ENCODE measurements at places on chromosomes 7 and 10.

DNA sequence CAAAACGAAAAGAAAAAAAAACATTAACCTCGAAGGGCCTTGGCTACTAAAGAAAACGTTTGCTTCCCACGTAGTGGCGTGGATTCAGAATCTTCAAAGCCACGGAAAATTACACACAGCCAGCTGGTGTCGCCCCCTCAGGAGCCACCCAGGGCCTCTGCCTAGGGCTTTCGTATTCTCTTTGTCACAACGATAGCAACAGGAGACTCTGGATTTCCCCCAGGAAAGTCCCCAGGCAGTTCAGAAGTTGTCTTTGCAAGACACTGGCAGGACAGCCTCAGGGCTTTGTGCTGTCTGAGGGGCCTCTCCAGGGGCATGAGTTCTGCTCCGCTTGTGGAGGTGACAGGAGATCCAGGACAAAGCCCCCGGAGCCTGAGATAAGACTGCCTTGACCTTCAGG, 150.2 kb upstream of the INSYN2A start:
- no peak for DNase-seq

DNA sequence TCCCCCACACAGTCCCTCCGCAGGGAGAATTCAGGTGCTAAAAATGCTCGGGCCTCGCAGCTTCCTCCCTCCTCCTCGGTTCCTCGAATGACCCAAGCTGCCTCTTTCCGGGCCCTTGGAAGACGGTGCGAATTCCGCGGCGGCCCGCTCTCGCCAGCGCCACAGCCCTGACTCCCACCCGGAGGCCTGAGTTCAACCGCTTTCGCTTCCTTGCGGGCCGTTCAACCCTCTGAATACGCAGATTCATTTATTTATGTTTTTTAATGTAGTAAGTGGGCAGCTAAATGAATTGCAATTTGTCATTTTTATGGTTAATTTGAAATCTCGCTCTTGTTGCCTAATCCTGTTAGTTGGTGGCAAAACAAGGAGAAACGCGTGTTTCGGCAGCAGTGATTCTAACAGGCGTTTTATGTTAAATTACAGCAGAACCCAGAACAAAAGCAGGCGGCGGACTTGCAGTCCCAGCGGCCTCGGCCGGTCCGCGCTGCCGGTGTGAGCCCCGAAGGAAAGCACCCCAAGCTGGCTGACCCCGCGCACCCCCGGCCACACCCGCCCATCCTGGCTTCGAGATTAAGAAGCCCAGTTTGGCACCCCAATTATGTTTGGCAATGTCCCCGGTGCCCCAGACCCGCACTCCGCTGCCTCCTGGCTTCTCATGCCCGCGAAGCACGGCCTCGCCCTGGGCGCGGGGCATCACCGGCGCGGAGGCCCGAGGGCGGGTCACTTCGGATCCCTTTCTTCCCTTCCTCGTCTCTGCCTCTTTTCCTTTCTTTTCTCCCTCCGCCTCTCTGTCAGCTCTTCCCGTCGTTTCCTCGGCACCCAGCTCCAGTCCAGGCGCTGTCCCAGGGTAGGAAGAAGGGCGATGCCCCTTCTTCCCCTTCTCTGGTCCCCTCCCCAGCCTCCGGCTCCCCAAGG, 75.9 kb downstream of the INSIG1 start:
- no peak for DNase-seq

DNA sequence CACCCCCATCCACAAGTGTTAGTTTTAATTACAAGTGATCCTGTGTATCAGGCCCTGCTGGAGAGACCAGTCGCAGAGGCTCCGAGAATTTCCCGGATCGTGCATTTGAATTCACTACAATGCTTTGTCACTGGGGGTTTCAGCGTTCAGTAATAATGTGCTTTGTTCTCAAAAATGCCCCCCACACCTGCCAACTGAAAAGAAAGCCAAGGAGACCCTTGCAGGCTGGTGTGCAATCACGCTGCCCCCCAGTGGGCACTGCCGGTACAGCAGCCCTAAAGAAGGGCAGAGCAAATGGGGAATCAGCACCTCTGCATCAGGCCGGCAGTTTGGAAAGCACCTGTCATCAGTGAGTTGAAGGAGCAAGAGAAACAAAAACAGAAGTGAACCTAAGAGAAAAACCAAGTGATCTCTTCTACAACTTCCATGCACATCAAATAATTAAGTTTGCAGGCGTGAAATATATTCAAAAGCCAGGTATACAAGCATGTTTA, 177.6 kb downstream of the PARD3 start:
- DNase-seq = peak; percentile 39

DNA sequence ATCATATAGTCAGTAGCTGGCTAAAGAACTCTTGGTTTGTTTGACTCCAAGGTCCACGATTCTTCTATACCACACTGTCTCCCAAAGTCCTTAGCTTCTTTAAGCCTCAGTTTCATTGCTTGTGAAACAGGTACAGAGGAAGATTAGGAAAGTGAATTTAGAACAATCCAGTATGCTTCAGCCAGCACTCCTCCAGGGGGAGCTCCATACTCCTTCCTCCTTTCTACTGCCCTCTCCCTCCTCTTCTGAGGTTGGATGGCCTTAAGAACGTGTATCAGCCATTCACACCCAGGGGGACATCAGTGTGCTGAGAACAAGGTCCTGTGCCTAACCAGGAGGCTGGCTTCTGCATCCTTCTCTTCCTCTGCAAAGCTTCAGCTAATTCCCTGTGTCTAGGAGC, 54.8 kb upstream of the CALD1 start:
- DNase-seq = peak; percentile 47

GRCh38 chr7:68971634-68972340, 626.5 kb upstream of the AUTS2 start:
- DNase-seq = no peak

DNA sequence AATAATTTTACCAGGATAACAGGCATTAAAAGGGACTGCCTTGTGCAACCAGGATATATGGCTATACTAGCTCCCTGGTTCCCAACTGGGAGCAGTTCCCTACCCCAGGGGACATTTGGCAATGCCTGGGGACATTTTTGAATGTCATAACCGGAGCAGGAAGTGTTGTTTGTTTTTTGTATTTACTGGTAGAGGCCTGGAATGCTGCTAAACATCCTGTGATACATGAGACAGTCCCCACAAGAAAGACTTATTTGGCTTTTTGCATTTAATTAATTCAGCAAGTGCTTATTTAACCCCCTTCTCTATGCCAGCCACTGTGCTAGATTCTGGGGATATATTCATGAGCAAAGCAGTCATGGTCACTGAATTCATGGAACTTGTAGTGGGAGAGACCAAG, 181.2 kb downstream of the BBS9 start:
- no peak for DNase-seq

GRCh38 chr10:133040198-133040597, 47.5 kb upstream of the ADGRA1 start:
- DNase-seq = no peak

GRCh38 chr7:47153576-47153975, 428.3 kb downstream of the TNS3 start:
- no peak for DNase-seq

DNA sequence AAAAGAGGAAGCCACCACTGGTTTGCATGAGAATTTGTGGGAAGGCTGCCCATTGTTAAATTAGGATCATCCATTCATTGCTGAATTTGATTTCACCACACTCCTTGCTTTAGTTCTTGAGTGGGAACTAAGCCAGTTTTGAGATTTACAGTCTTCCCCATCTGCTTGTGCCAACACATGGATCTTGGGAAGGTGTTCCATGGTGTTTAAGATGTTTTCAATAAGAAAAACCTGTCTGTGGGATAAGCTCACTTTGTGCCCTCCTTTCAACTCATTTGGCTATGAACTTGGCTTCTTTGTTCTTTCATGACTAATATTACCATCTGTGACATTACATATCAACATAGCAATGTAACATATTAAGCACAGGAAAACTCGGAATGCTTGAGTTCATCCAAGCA, 73.2 kb downstream of the INHBA start:
- peak; percentile 36 for DNase-seq

DNA sequence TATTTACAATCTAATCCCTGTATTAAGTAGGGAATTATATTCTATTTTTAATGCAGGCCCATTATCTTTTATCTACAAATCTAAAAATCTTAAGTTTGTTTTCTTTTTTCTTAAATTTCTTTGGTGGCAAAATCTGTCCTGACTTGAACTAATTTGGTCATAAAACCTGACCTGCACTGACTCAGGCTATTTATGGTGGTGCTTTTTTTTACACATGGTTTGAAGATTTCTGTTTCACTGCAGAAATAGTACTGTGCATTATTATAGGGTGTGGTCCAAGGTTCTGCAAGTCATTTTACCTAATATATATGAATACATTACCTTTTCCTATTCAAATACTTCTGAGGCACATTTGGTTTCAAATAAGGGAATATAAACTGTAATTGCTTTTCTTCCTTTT, 137.0 kb downstream of the CD36 start:
- DNase-seq = no peak

DNA sequence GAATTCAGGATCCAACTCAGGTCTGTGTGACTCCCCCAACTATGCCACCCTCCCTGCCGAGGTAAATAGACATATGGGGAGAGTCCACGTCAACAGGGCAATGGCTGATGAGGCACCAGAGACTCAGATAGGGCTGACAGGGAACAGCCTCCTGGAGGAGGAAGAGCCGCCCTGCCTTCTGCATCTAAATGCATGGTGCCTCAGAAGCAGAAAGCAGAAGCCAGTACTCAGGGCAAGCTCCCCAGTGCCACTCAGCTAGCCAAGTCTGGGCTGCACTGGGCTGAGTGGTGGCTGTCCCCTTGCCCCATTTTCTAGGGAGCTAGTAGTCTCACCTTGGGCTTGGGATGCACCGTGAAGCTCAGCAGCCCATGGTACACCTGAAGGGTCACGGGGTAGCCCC, 11.0 kb downstream of the RRP12 start:
- no peak for DNase-seq

DNA sequence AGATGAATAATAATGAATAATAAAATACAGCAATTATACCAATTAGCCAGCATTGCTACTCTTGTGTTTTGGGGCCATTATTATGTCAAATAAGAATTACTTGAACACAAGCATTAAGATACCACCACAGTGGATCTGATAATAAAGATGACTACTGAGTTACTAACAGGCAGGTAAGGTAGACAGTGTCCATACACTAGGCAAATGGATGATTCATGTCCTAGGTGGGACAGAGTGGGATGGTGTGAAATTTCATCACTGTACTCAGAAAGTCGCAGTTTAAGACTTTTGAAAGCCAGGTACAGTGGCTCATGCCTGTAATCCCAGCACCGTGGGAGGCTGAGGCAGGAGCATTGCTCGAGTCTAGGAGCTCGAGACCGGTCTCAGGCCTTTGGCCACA, 8.7 kb upstream of the UNC5B start:
- no peak for DNase-seq

DNA sequence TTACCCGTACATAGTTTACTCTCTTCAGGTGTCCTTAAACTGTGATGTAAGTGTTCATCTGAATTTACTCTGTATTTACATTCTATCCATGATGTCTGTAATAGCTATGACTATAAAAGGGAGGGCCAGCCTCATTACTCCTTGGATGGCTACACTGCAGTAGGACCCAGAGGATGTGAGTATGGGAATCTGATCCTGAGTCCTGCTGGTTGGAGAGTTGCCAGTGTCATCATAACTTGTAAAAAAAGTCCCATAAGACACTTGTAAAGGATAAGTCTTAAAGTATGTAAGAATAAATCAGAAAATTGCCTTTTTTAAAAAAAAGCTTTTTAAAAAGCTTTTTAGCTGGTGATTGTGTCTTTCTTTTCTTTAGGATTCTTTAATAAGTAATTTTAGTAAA, 95.4 kb downstream of the PPP1R9A start:
- DNase-seq = no peak

GRCh38 chr10:77825965-77826364, 100.6 kb downstream of the DLG5 start:
- no peak for DNase-seq

- DNase-seq = peak; percentile 25
These were observed 97.6 kb upstream of the ZNF438 start for GRCh38 chr10:31129271-31129670.

GRCh38 chr7:74615933-74616780, 41.4 kb upstream of the GTF2I start:
- no peak for DNase-seq

GRCh38 chr10:113322843-113323242, 230.0 kb upstream of the HABP2 start:
- no peak for DNase-seq

GRCh38 chr10:3524086-3524960, 260.7 kb downstream of the KLF6 start:
- no peak for DNase-seq

GRCh38 chr10:1413823-1414222, 323.5 kb downstream of the ADARB2 start:
- DNase-seq = no peak

DNA sequence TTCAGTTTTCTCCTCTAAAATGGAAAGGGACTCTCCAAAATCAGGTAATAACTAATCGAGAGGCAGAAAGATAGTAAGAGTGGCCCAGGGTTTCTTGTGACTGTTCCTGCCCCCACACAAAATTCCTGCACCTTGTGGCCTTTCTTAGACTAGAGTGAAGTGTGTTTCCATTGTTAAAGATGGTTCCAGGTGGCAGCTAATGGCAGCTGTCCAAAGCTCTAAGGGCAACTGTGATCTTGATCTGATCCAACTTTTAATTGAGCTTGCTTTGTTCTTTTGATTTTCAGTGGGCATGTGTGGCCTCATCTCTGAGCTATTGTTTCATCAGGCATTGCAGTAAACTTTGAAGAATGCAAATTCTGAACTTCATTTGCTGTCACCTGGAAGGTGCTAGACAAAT, 19.4 kb downstream of the ACSL5 start:
- DNase-seq = no peak

DNA sequence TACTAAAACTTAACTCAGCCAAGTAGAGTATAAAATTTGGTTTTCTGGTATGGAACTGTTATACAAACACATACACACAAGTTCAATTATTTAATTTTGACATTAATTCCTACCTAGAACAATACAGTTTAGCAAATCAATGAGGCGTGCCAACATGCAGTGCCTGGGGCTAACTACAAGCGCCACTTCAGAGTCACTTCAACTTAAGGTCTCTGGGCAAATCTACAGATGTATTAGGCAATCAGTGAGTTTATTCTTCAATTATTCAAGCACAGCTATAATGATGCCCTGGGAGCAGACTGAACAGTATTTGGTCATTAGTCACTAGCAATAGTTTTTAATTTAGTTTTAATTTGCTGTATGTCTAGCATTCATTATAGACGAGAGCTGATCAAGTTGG, 51.6 kb downstream of the HIBADH start:
- no peak for DNase-seq

DNA sequence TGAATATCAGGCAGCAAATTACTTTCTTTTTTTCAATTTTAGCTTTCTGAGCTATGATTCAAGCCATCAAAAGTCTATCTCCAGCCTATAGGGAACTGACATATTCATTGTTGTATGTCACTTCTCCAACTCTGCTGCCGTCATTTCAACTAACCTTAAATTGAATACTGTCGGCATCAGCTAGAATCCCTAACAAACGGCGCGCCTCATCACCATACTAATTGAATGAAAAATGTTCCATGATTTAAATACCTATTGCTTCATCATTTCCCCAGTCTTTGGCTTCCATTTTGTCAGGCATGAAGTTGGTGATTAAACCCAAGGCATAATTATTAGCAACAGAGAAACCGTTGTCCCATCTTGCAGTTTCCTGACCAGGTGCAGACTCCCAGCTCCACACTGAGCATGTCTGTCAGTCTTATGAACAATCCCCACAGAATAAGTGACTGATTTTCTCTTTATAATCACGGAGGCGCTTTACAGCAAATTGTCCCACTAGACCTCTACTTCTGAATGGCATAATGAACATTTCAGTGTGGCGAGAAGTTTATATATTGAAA, 83.5 kb upstream of the NPY start:
- DNase-seq = no peak
